Activated CD8-positive, alpha-beta memory T cell treated with anti-CD3 and anti-CD28 coated beads for 4 hours (primary cell): ENCODE measurements at places on chromosomes 1 and 21.

DNA sequence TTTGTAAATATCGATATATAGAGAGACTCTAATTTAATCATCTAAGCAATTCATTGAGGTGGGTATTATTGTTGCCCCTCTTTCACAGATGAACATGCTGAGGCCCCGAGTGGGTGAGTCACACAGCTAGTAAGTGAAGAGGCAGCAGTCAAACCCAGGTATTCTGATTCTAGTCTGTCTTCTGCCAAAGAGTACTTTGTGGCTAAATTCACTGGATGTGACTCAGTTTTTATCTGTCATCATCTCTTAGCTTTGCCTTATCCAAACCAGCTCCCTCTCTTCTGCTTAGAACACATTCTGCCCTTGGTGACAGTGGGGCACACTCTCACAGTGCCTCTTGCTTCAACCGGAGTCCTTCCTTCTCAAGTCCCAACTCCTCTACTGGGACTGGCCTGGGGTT is 11.5 kb downstream of the FCRL5 start:
- no peak for DNase-seq

DNA sequence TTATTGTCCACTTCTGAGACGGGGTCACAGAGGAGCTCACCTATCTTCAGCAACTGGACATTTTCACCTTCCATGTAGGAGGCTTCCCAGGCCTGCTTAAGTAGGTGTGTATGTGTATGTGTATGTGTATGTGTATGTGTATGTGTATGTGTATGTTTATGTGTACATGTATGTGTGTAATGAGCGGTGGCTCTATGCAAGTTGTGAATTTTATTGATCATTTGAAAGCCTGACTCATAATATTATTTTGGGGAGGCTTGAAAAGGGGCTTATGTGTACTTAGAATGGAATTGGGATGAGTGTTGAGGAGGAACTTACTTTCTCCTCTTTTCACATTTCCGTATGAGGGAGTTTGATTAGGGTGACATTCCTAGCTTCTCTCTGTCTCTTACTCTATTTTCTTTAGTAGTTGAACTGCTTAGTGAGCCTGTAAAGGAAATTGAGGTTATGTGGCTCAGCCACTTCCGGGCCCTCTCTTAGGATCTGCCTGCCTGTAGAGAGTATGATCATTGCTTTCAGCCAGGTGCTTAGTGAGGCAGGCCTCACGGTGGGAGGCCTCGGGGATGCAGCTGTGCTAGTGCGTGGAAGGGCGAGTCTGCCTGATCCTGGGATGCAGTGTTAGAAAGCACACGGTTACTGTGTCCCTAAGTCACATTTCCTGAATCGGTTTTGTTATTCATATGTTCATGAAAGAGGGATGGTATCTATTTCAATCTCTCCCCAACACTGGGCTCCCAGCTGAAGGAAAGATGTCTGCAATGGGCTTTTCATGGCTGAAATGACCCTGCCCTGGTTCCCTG is 61.0 kb downstream of the IER5 start:
- DNase-seq, result peak; percentile 59

- no peak for DNase-seq
Observed at GRCh38 chr1:244353551-244354091, 98.1 kb downstream of the ADSS2 start.

GRCh38 chr1:20366056-20366462 is 75.4 kb downstream of the VWA5B1 start:
- DNase-seq, result no peak

GRCh38 chr1:212691561-212692071 is 8.0 kb downstream of the BATF3 start:
- no peak for DNase-seq

DNA sequence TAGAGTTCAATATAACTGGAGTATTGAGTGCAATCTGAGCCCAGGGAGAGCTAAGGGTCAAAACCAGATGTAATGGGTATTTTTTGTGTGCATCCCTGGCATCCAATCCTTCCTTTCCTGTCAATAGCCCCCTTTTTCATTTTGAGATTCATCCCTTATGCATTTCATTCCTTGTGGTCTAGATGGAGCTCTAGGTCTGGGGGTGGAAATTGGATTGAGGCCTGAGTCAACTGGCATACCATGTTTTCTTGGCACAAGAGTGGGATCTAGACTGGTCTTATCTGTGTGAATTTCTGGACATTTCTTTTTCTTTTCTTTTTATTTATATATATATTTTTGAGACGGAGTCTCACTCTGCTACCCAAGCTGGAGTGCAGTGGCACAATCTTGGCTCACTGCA is 67.3 kb upstream of the RAB3GAP2 start:
- DNase-seq, result no peak

- DNase-seq, result no peak
Observed at GRCh38 chr1:36198641-36199040, 25.6 kb upstream of the THRAP3 start.

DNA sequence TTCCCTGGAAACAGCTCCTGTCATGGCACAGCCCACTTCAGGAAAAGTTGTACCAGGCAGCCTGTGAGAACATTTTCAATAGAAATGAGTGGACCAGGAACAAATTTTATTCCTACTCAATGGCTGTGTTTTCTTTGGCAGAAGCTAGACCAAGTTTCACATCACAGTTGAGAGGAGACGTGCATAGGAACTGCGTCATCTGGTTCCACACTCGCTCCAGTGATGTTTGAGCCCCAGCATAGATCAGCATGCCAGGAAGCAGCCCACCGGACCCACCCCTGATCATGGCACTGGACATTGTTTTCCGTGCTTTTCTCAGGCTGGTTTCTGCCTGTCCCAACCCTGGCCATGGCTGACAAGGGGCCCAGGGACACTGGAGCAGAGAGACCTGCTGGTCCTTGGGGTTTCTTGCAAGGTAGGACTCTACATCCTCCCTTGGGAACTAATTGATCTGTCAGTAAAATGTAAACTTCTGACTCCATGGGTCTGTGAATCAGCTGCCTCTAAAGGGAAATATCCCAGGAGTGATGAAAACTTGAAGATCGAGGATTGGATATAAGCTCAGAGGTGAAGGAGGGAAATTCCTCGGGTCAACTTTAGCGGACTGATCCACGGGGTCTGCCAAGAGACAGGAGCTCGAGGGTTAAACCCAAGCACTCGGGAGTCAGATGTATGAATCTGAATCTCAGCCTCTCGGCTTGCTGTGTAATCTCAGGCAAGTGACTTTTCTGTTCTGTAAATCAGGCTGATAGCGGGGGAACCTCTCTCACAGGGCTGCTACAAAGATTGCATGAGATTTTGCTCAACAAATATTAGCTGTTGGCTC is 35.7 kb downstream of the NEK2 start:
- DNase-seq, result no peak

- no peak for DNase-seq
Observed at GRCh38 chr1:193176788-193177187, 9.6 kb downstream of the B3GALT2 start.

DNA sequence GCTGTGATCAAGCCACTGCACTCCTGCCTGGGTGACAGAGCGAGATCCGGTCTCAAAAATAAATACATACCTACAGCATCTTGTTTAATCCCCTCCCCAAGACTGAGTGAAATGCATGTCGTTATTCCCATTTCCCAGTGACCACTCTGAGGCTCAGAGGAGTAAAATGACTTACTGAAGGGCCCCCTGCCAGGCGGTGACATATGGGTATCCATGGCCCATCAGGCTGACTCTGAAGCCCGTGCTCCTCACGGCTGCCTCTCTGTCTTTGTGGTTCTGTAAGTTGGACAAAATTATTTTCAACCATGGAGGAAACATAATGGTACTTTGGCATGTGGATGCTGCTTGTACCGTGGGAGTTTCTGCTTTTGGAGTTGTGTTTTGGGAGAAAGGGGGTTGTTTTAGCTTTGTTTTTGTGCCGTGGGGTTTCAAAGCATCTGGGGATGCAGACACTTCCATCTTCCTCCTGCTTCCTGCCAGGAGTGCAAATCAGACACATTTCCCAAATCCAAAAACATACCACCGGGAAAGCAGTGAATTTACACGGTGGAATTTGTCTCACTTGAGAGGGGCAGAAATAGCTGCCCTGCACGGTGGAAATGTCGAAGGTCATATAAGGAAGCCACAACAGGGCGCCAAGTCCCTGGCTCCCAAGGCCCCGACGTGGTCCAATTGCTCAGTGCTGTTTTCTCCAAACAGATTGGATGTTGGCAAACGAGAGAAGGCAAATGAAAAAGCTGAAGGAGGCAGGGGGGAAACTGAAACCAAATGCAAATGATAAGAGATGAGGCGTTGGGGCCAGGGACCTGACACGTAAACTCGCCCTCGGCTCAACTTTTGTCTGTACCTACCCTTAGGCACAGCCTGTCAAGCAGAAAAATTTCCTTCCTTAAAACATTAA is 17.1 kb upstream of the PINK1 start:
- DNase-seq, result no peak

DNA sequence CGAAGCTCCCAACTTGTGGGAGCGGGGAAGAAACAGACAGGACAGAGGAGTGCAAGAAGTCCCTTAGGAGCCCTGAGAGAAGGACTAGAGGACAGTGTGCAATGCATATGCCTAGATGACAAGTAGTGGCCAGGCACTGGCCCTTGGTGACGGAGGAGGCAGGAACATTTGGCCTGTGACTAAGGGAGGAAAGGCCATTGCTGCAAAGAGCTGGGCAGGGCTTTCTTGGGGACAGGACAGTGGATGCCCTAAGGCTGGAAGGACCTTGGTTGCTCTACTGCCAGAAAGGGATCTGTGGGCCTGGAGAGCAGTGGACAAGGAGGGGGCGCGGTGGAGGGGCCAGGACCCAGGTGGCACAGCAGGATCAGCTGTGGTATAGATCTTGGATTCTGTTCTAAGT is 481.3 kb downstream of the CAMTA1 start:
- DNase-seq, result no peak

DNA sequence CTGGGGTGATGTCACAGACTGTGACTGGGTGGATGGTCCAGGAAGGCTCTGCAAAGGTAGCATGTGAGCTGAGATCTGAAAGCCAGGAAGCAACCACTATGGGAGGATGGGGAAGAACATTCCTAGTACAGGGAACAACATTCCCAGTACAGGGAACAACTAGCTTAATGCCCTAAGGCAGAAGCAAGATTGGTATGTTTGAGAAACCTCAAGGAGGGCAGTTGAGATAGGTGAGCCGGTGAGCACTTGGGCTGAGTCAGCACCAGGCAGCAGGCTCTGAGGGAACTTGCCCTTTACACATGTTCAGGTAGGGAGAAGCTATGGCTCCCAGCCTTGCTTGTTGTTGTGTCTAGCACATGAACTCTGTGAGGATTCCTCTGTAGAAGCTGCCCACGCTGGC is 24.2 kb upstream of the CACNA1E start:
- DNase-seq, result no peak

- no peak for DNase-seq
Observed at GRCh38 chr1:244041466-244042120, 9.5 kb upstream of the ZBTB18 start.

DNA sequence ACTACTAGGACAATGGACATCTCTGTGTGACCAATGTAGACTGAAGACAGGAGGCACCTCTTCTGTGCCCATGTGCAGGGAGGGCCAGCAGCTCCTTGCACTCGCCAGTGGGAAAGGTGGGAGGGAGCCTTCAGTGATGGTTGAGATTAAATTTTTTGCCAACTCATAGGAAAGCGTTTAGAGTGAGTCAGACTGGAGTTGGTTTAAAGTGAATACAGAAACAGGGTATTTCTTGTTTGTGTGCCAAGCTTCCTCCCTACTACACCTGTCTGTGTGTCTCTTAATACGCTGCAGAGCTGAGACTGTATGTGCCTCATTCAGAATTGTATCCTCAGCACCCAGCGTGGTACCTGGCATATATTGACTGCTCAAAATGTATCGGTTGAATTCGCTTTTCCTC is 13.5 kb upstream of the COL16A1 start:
- DNase-seq, result no peak

DNA sequence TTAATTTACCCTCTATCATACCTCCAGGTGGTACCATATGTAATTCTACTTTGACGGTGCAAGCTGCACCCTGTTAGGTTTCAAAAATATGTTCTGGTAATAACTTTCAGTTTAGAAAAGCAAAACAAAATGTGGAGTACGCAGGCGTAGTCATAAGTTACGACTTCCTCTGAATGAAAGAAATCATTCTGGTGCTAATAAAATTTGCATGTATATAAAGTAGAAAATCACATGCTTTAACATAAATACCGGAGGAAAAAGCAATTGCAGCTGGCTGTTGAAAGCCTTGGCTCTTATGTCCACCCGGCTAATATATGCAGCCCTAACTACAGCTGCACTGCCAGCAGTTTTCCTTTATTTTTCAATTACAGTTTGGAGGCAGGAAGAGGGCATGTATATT is 65.2 kb upstream of the TMPRSS15 start:
- DNase-seq, result no peak

GRCh38 chr1:114270282-114270681 is 116.6 kb upstream of the SYT6 start:
- DNase-seq, result no peak

DNA sequence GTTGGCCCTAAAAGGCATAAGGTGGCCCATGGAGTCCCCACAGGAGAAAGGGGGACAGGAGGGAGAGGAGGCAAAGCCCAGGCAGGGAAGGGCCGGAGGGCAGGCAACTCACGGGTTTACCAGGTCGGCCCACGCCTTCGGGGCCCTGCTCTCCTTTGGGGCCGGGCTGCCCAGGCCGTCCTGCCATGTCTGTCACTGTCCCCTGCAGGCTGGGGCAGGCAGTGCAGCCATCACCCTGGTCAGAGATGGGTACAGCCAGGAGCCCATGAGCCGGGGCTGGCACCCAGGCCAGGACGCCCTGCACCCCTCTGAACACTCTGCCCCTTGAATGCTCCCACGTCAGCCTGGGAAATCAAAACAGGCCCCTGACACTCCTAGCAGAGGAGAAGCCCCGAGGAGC is 19.8 kb downstream of the COL16A1 start:
- DNase-seq, result no peak

DNA sequence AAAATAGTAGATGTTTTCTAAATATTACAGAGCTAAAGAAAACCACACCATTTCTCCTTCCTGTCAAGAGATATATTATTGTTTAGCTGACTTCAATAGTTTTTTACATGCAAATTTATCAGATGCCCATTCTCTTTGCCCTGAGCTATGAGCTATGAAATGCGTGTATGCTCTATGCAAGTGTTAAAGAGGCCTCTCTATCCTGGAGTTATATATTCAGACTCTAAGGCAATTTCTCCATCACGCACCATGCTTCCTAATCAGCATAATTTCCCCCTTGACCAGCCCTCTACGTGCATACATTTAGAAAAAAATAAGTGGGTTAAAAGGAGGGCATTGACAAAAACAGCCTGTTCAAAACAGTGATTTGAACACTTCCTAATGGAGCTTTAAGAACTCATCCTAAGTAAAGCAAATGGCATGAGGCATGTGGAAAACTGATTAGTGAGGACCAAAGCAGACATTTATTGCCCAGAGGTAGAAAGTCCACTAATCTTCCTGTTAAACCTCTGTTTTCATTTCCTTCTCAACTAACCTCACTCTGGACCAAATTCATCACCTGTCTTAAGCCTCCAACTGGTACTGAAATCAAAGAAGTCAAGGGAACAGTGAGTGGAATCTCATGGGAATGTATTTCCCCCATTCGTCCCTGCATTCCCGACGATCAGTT is 565.8 kb upstream of the PKN2 start:
- no peak for DNase-seq

DNA sequence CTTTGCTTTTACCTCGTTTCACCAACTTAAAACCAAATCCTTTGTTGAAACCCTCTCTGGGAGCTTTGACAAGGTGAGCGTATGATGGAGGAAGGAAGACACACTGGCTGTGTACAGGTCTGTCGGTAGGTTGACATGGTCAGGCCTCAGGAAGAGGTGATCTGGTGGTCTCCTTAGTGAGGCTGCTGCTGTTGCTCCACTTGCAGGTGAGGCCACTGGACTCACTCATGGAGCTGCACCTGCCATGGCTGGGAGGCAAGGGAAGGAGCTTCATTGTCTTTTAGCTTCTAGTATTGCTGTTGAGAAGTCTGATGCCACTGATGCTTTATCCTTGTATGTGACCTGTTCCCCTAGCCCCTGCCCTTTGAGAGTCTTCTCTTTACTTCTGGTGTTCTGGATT is 35.7 kb downstream of the TENT5C start:
- DNase-seq, result no peak

- DNase-seq, result no peak
Observed at GRCh38 chr1:53601031-53601745, 137.8 kb downstream of the GLIS1 start.
